ENCODE measurements at places on chromosomes 2 and 18. TPM values are rescaled to one million over a fixed set of nuclear protein-coding genes. Genes with fewer than 3 reads are reported as not detected.

The CFAP65 gene
- 1.3 TPM for total RNA-seq

The FTCDNL1 gene
- total RNA-seq = 1.9 TPM

The MALL gene
- total RNA-seq = 72.6 TPM

The SS18 gene
- 89.9 TPM for total RNA-seq

The COL5A2 gene
- 1.1 TPM for total RNA-seq

The DNAJC10 gene
- total RNA-seq = 178 TPM

The UPP2 gene
- not detected for total RNA-seq

DNA sequence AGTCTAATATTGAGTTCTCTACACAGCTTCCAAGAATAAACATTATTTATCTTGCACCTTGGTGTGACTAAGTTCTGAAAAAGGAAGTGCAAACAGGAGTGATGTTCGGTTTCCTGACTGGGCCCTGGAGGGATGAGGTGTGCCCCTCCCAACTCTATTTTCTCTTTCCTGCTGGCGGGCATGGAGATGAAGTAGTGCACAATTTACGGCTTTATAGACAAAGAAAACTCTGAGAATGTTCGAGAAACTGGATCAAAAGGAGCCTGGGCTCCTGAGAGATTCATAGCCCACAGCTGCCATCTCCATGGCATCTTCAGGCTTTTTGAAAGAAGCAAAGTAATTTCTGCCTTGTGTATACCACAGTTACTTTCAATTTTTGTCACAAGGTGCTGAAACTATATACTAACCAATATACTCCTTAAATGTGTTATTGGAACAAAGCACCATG is 22.3 kb downstream of the LRATD1 start:
- no peak for DNase-seq

DNA sequence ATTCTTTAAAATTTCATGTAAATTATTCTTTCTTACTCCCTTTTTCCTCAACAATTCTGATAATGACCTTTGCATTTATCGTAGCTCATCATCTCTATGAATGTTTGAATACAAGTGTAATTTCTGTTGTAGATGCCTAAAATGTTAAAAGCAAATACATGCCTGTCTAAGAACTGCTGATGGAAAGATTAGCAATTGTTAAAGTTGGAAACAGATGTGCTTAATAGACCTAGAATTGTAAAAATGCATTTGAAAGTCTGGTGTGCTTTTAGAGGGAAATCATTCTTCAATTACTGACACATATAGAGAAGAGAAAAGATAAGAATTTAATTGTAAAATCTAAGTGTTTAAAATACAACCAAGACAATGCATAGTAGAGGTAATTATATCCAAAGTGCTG is 50.4 kb downstream of the CCDC102B start:
- DNase-seq = no peak

DNA sequence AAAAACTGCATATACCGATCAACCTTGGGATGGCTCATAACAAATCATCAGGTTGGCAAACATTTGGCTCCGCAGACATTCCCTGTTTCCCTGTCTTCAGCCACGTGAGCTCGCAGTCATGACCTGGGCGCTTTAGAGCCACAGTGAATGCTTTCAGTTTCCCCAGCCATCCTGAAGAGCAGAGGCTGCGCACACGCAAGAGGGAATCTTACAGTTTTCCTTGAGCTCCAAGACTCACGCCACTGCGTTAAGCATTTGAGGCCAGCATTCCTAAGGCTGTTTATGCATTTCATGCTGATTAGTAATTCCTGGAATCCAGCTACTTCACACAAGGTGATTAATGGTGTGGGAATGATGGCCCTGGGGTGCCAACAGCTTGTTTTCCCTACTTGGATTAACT is 95.1 kb downstream of the MTCL1 start:
- DNase-seq = peak; percentile 37

DNA sequence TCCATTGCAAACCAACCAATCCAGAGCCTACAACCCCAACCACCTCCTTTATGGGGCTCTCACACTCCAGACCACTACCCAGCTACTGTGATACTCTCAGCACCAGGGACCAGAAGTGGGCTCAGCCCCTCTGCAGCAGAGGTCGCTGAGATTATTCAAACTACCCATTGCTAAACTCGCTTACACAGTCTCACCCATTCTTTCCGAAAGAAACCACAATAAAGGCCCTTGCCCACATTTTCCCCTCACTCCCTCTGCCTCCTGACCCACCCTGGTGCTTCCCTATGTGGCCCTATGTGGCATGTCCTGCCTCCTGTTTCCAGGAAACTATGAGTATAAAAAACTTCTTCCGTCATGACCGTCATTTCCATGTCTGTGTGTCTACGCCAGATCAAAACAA is 10.7 kb downstream of the TEX51 start:
- DNase-seq = no peak

GRCh38 chr2:54613794-54614257 is 109.6 kb upstream of the EML6 start:
- peak; percentile 36 for DNase-seq

- DNase-seq = no peak
Measured at GRCh38 chr2:135740206-135740605, 1.4 kb upstream of the UBXN4 start.

DNA sequence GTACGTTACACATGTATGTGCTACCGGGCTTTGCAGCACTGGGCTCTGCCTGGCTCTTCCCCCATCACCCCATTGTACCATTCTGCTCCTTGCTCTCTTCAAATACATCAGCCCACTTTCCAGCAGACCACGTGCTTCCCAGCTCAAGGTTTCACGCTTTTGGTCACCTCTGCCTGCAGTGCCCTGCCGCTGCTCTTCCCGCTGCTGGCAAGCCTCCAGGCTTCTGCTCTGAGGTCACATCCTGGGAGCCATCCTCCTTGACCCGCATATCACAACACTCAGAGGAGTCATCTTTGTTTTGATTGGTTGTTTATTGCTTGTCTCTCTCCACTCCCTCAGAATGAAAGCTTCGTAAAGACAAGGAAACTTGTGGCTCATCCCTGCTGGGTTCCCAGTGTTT is 34.1 kb downstream of the KIF5C start:
- DNase-seq = no peak

GRCh38 chr2:212489719-212490346 is 48.8 kb downstream of the ERBB4 start:
- no peak for DNase-seq

DNA sequence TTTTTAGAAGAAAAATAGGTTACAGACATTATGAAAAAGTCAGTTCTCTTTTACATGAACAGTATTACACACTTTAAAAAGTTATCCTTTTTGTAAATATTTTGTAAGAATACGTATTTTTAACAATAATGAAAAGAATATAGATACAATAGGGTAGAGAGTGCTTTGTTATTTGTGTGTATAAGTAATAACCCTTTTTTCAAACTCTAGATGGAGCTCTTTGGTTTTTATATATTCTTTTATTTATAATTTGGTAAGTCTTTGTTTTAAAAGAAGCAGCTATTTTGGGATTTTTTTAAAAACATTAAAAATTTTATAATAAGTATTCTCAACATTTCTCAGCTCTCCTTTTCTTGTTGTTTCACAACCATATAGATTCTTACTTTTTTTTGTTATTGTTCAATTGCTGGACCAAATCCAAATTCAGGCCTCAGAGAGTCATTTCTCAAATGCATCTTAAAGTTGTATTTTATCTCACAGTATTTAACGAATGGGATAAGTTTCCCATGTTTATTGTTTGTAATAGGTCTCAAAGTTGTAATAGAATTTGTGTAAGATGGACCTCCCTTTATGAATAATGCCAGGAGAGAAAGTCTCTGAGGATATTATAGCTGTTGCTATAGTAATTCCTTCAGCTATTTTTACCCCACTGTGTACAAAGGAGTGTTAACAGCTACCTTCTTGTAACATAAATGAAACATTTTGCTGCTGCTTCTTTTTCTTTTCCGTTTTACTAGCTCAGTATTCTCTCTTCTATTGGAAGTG is 46.4 kb downstream of the ACYP2 start:
- DNase-seq = no peak

- peak; percentile 91 for DNase-seq
Measured at GRCh38 chr2:216498379-216499352, at the start of gene RPL37A. Gene RPL37A (plus strand): TSS chr2:216498844. CDS start chr2:216498875, 31 bp downstream.

DNA sequence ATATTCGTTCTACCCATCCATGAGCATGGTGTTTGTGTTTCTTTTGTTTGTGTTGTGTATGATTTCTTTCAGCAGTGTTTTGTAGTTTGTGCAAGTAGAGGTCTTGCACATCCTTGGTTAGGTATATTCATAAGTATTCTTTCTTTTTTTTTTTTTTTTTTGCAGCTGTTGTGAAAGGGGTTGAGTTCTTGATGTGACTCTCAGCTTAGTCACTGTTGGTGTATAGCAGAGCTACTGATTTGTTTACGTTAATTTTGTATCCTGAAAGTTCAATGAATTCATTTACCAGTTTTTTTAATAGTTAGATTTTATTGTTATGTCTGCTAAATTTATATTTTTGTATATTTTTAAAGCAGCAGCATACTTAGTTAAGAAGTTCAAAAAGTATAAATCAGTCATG is 834.4 kb upstream of the NRXN1 start:
- DNase-seq = no peak

GRCh38 chr2:28225473-28226080 is 167.1 kb upstream of the FOSL2 start:
- no peak for DNase-seq

DNA sequence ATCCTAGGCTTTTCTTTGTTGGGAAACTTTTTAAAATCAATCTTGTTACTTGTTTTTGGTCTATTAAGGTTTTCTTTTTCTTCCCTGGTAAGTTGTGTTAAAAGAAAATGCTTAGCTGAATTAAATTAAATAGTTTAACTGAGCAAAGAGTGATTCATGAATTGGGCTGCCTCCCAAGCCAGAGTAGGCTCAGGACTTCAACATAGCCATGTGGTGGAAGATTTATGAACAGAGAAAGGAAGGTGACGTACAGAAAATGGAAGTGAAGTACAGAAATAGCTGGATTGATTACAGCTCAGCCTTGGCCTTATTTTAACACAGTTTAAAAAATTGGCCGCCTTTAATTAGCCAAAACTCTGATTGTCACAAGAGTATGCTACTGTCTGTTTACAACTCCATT is 27.9 kb upstream of the GALNT5 start:
- DNase-seq = no peak

GRCh38 chr18:74856928-74857327 is 259.3 kb downstream of the ZNF407 start:
- no peak for DNase-seq

GRCh38 chr2:196486146-196486545 is 153.4 kb upstream of the CCDC150 start:
- DNase-seq = no peak

DNA sequence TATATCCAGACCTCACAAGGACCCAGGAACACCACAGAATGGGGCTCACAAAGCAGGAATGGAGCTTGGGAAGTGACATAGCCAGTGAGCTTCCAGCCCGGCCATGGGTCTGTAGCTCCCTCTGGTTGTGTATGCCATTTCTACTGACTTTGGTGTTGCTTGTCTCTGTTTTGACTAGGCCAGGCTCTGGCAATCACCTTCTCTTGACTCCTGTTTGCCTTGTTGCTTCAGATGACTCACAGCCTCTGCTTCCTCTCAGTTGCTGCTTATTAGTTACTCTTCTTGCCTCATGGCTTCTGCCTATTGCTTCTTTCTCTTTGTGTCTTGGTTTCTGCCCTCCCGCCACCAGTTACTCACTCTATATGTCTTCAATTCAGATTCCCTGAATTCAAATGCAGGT is 15.8 kb upstream of the IER3IP1 start:
- no peak for DNase-seq

DNA sequence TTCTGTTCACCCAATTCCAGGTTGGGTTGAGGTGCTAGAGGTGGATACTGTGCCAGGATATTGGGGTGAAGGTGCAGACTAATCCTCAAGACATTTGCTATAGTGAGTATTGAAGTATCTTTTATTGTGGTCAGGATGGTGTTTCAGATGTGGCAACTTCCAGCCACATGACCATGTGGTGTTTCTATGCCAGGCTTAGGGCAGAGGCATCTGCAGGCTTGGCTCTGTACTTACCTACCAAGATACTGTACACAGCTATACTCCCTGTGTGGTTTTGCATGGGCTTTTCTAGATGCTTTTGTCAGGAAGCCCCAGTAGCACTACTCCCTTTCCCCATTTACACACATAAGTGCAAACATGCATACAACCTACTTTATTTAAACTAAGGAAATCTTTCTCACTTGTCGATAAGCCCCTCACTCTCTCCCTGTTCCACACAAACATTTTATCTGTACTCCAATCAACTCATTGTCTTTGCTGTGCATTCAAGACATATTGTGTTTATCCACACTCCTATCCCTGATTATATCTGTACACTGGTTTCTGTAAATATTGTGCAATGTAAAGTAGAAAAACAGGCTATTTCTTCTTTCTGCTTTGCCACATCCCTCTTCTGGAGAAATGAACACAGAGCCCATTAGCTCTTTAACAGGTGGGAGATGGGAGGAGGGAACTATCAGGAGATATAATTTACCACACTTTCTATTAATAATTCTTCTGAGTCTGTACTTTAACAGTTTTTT is 12.3 kb downstream of the ARL6IP6 start:
- DNase-seq = no peak

- DNase-seq = no peak
Measured at GRCh38 chr2:105188343-105188742, 53.2 kb upstream of the GPR45 start.

GRCh38 chr2:111534910-111535352 is 349.1 kb downstream of the ANAPC1 start:
- peak; percentile 2 for DNase-seq

GRCh38 chr2:144990661-144991060 is 470.7 kb upstream of the ZEB2 start:
- no peak for DNase-seq

DNA sequence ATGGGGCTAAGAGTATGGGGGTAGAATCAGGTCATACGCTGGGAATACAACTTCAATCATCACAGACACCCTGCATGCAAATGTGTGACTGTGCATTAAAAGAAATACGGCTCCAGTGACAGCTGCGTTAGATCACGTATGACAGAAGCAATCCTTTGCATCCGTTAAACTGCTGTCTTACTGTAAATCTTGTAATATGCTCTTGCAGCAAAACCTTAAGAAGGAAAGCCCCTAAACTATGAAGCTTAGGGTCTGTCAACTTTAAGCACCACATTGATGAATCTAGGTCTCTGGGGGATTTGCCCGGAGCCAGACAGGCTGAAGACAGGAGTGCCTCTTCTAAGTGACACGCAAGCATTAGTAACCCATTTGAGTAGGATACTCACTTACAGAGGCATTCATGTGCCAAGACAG is 84.7 kb upstream of the EML6 start:
- DNase-seq = no peak

DNA sequence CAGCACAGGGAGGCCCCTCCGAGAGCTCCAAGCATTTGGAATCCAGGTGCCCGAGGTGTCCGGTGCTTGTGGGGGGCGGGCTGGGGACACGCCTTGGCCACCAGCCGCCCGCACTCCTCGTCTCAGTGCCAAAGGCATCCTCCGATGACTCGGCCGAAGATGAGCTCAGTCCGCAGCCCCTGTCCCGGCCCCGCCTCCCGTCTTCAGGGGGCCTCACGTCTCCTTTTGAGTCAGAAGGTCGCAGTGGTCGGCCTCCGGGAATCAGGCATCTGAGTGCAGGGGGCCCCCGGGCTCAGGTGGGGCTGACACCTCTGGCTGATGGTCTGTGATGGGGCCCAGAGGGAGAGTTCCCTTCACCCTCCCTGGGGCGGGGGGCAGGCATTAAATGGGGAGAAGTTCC is 74.8 kb downstream of the NFATC1 start:
- no peak for DNase-seq

GRCh38 chr18:69490813-69491212 is 90.1 kb downstream of the DOK6 start:
- DNase-seq = no peak

Measured in Calu3 (cell line).